Chondrocyte (in vitro differentiated cells): ENCODE measurements at places on chromosomes 7 and 10. TPM values are rescaled to one million over a fixed set of nuclear protein-coding genes. Genes with fewer than 3 reads are reported as not detected.
A peak's percentile ranks its signal among the peaks of the same experiment; 100 is the strongest.

DNA sequence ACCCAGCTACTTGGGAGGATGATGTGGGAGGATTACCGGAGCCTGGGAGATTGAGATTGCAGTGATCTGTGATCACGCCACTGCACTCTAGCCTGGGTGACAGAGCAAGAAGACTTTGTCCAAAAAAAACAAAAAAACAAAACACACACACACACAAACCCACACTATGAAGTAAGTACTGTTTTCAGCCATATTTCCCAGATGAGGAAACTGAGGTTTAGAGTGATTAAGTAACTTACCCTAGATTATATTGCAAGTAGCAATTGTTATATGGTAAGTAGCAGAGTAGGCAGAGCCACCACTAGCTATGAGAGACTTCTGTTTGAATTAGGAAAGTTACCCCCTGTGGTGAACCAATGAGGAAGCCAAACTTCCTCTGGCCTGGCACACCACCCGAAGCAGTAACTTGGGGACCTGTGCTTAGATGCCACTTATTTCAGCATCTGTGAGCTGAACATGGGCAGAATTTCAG, 61.9 kb downstream of the MCU start:
- peaks cover 1% of the 10 kb centered on the region for H3K36me3 ChIP-seq
- no peak overlapping the region for H3K4me3 ChIP-seq
- no peak for DNase-seq
- H3K27me3 ChIP-seq: no peaks in the 10 kb centered on the region
- H3K4me1 ChIP-seq: peaks cover 37% of the 10 kb centered on the region

DNA sequence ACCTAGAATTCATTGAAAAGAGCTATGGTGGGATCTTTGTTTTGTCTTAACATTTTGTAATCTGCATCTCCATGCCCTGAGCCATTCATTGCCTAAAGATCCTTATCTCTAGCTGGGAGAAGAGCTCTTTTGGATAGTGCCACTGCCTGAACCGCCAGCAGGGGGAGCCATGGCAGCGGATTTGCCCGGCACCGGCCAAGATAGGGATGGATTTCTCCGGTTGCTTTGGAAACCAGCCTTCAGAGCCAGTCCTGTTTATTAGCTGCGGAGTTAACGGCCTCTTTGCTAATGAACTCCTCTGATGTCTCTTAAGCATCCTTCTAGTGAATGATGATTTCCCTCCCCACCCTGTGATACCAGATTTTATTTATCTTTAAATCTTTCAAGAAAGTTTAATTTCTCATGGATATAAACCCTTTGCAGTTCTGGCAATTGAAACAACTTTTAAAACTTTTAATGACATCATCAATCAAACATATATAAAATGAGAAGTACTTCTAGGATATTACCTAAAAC, 58.2 kb upstream of the LYZL2 start:
- H3K4me1 ChIP-seq: peaks cover 15% of the 10 kb centered on the region
- no peak for DNase-seq
- H3K27me3 ChIP-seq: no peaks in the 10 kb centered on the region
- no peaks in the 10 kb centered on the region for H3K36me3 ChIP-seq
- no peak overlapping the region for H3K4me3 ChIP-seq
- no peak overlapping the region for H3K27ac ChIP-seq

- no peaks in the 10 kb centered on the region for H3K36me3 ChIP-seq
- H3K27me3 ChIP-seq: no peaks in the 10 kb centered on the region
- H3K4me1 ChIP-seq: peaks cover 31% of the 10 kb centered on the region
- no peak overlapping the region for H3K4me3 ChIP-seq
- no peak for DNase-seq
Observed at GRCh38 chr7:111137296-111138192, 46.6 kb downstream of the LRRN3 start.

DNA sequence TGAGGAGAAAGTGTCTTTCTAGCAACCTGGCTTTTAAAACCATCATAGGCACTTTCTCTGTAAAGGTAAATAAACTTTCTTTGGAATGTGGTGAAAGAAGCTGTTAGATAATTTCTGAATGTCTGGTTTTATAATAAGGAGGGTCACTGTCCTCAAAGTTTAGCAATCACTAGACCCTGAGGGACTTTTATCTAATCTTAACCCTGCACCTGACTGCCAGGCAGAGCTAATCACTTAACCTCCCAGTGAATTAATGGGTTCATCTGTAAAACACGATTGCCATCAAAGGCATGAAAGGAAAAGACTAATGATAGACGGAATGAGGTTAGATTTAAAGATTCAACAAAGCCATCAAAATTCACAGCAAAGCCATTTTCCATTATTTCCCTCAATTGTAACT, 553.8 kb downstream of the GRM8 start:
- peaks cover 23% of the 10 kb centered on the region for H3K4me1 ChIP-seq
- no peak overlapping the region for H3K4me3 ChIP-seq
- H3K36me3 ChIP-seq: no peaks in the 10 kb centered on the region
- H3K27me3 ChIP-seq: no peaks in the 10 kb centered on the region
- no peak overlapping the region for H3K27ac ChIP-seq

GRCh38 chr7:36303202-36304098, 86.2 kb upstream of the ANLN start:
- no peak overlapping the region for H3K4me3 ChIP-seq
- no peaks in the 10 kb centered on the region for H3K27me3 ChIP-seq
- peak; percentile 64 for DNase-seq
- H3K4me1 ChIP-seq: peaks cover 47% of the 10 kb centered on the region

DNA sequence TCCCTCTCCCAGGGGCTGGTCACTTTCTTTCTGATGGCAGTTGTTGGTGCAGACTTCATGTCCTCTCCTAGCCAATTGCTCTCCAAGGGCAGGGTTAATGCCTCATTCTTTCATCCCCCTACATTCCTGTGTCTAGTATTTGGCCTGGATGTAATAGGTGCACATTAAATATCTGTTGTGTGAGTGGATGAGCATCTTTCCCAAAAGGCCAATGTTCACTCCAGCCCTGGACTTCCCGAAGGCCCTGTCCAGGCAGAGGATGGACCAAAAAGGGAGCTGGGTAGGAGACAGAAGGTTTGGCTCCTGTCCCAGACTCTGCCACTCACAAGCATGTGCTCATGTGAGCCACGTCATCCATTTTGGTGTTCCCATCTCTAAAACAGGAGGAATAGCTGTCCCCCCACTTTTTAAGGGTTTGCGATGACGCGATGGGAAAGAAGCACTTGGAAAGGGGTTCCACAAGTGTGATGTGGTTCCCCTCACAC, 47.5 kb downstream of the RGS10 start:
- H3K4me1 ChIP-seq: peaks cover 8% of the 10 kb centered on the region
- H3K27ac ChIP-seq: no peak overlapping the region
- H3K36me3 ChIP-seq: peaks cover 2% of the 10 kb centered on the region

GRCh38 chr7:4745971-4746919, 29.2 kb upstream of the AP5Z1 start:
- DNase-seq: no peak
- H3K4me3 ChIP-seq: peak overlapping the region; percentile 60
- peak overlapping the region; percentile 98 for H3K27ac ChIP-seq
- H3K4me1 ChIP-seq: peaks cover 75% of the 10 kb centered on the region
- H3K27me3 ChIP-seq: no peaks in the 10 kb centered on the region

- no peak overlapping the region for H3K4me3 ChIP-seq
- peaks cover 61% of the 10 kb centered on the region for H3K36me3 ChIP-seq
- H3K4me1 ChIP-seq: peaks cover 73% of the 10 kb centered on the region
- H3K27ac ChIP-seq: peak overlapping the region; percentile 76
- no peaks in the 10 kb centered on the region for H3K27me3 ChIP-seq
Observed at GRCh38 chr10:62071846-62072281, 170.4 kb downstream of the ARID5B start.

- no peaks in the 10 kb centered on the region for H3K36me3 ChIP-seq
- H3K27ac ChIP-seq: no peak overlapping the region
- no peak overlapping the region for H3K4me3 ChIP-seq
- H3K4me1 ChIP-seq: peaks cover 4% of the 10 kb centered on the region
- no peak for DNase-seq
- H3K27me3 ChIP-seq: no peaks in the 10 kb centered on the region
Observed at GRCh38 chr10:22369434-22370072, 24.3 kb downstream of the SPAG6 start.

The PON1 gene
- total RNA-seq: not detected in 3 replicates

The LHFPL3 gene
- total RNA-seq: not detected in 3 replicates
